Stimulated activated CD4-positive, alpha-beta T cell treated with anti-CD3 and anti-CD28 coated beads, Interleukin-2, amount 100 ng/mL, for 24 hours (primary cell): ENCODE measurements at places on chromosomes 3 and 15.

- no peak for DNase-seq
These were observed 76.0 kb upstream of the HACD2 start for GRCh38 chr3:123660900-123661299.

GRCh38 chr3:69828817-69829216, 89.6 kb downstream of the MITF start:
- no peak for DNase-seq

GRCh38 chr15:80123034-80123433, 29.8 kb upstream of the FAH start:
- DNase-seq: no peak

DNA sequence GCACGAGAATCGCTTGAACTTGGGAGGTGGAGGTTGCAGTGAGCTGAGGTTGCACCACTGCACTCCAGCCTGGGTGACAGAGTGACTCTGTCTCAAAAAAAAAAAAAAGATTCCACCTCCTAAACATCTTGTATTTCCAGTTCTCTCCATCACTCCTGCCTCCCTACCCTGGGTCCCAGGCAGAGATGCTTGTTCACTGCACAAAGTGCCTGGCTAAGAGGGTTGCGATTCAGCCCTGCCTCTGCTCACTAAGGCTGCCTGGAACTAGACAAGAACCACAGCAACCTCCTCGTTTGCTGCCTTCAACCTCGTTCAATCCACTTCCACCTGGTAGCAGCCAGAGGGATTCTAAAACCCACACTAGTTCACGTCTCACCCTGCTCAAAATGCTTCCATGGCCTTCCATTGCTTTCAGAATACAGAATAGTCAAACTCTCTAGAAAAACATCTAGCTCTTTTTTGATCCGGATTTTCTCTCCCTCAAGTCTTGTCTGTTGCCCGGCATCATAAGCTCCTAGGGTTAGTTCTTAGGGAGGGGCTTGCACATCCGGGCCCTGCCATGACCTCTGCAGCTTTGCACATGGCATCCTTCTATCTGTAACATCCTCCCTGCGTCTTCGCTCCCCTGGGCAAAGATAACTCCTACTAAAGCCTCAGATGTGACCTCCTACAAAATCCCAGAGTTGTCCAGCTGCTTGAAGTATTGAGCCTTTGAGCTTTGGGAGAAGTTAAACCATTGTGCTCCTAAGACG, 1.0 kb upstream of the MCM2 start:
- DNase-seq: no peak

GRCh38 chr3:187942658-187943241, 197.5 kb upstream of the BCL6 start:
- DNase-seq: no peak

GRCh38 chr3:54337846-54338245, 215.5 kb downstream of the CACNA2D3 start:
- no peak for DNase-seq

GRCh38 chr15:77543159-77543882, 89.4 kb downstream of the LINGO1 start:
- peak; percentile 85 for DNase-seq

- no peak for DNase-seq
These were observed 384.8 kb downstream of the CNTN6 start for GRCh38 chr3:1477669-1478068.

DNA sequence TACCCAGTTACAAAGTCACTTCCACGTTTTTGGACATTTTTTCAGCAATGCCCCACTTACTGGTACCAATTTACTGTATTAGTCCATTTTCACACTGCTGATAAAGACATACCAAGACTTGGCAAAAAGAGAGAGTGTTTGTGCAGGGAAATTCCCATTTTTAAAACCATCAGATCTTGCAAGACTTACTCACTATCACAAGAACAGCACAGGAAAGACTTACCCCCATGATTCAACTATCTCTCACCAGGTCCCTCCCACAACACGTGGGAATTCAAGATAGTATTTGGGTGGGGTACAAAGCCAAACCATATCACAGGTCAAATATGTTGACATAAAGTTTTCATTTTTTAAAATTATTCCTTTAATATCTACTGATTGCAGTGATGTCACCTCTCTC, 16.2 kb upstream of the ABI3BP start:
- DNase-seq: no peak

DNA sequence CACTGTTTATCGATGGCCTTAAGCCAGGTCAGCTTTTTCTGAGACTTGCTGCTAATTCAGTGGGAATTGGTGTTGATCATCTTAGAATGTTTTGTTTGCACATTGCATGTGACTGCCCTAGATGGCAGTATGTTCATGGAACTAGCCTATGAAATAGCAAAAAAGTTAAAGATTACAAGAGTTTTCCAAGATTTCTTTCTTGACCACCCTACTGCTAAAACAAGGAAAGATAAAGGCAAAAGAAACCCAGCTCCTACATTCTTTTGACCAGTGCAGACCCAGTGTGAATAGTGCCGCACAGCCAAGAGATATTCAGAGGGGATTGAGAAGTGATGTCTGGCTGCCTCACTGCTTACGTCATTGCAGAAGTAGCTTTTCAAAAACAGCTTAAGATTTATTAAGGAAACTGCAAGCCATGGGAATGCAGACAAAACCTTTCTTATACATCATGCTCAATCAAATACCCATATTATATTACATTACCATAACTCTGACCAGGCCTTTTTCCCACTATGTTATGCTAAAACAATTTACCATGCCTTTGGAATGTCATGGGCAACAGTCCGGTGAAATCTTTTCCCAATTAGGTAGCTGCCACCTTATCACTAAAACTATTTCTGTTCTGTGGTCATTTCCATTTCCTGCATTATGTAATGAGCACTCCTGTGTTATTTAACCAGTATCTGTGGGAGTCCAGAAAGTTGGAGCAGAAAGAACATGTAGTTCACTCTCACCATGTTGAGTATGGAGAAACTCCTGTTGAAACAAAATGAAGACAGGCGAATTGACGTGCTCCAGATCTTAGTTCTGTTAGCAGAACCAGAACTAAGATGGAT, 6.0 kb downstream of the PHLDB2 start:
- DNase-seq: no peak

- no peak for DNase-seq
These were observed 49.4 kb upstream of the UBE2E1 start for GRCh38 chr3:23756206-23756840.

DNA sequence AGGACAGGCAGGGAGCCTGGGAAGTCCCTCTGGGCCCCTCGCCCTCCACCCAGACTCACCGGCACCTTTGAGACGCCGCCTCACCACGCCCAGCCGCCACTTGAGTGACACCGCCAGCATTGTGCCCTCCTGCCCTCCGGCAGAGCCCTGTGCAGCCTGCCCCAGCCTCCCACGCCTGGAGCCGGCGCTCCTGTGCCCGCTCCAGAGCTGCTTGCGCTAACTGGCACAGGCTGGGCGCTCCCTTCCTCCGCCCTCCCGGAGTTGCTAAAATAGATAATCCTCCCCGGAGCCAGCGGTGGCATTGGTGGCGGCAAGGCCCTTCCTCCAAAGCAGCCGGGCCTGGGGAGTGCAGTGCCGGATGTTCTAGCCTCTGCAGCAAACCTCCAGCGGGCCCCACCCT, 15.7 kb upstream of the GRIP2 start:
- peak; percentile 11 for DNase-seq

- no peak for DNase-seq
These were observed 557.6 kb downstream of the MAGI1 start for GRCh38 chr3:65481085-65481484.

DNA sequence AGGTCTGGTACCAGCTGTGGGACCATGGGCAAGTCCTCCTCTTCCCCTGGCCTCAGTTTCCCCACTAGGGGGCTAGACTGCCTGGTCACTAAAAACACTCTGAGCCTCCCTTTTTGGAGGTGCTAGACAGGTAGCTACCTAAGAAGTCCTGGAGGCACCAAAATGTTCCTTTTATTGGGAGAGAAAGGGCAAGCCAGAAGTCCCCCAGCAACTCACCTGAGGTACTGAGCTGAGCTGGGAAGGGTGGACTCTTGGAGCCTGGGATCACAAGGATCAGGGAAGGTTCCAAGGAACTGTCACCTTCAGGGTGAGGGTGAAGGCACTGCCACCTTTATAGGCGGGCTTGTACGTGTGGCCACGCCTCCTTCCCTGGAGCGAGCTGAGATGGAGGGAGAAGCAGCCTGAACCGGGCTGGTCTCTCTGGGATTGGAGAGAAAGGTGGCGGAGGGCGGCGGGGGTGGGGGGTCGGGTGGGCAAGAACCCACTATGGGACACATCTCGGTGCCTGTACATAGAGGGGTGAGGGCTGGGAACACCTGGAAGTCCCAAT, at the start of gene CYP1A1:
Gene CYP1A1 (minus strand): TSS at position 304 of the 550 bp plus-strand sequence. CDS start 2,431 bp downstream, outside the sequence.
- DNase-seq: peak; percentile 45

GRCh38 chr3:122366379-122366749, 16.7 kb downstream of the MIX23 start:
- DNase-seq: no peak

DNA sequence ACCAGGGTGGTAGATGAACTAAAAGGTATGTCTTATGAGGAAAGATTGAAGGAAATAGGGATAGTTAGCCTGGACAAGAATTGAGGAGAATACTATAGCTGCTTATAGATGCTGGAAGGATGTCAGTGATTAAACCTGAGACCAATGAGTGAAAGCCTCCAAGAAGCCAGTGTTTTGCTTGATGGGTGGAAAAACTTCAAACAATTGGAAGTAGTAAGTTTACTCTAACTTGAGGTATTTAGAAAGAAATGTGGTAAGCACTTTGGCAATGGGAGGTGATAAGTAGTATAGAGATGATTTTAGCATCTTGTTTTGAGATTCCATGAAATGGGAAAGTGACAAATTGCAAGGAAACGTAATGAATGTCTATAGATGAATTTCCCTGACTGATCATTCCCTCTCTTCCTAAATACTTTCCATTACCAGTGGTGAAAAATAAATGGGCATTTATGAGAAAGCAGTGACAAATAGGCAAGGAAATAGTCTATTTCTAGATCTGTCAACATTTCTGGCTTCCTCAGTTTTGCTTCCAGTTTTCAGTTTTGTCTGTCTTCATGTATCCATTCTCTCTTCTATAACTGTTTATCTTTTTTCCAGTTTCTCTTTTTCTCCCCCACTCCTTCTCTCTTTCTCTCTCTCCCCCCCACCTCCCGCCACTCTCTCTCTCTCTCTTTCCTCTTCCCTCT, 19.2 kb downstream of the SLC15A2 start:
- DNase-seq: no peak

- DNase-seq: no peak
These were observed 85.5 kb upstream of the FGF12 start for GRCh38 chr3:192812743-192813383.

DNA sequence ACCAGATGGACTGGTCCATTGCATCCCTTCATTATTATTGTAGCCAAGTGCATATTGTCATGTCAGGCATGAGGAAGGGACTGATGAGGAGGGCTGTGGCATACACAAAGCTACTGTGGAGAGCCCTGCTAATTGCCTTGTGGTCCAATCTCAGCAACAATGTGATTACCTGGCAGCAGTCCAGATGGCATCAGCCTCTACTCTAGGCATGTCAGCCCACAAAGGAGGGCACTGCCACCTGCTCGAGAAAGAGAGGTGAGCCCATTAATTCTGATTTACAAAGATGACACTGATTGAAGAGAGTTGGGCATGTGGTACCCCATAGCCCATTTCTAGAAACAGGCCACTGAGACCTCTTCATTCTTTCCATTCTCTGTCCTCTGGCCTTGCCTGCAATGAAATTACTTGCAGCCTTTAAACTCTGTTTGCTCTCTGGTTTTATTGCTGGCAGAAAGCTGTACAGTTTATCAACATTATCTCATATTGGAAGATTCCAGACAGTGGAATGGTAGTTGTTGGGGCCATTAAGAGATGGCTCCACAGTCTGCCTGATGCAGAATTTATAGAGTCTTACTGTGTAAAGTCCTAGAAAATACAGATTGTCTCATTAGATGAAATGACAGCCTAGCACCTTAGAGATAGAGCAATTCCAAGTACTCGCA, 307.7 kb downstream of the ARPP21 start:
- no peak for DNase-seq

GRCh38 chr3:138135146-138135832, 3.1 kb upstream of the A4GNT start:
- no peak for DNase-seq

GRCh38 chr3:171049861-171050444, 23.4 kb upstream of the SLC2A2 start:
- DNase-seq: peak; percentile 44

GRCh38 chr3:15754047-15754446, 43.7 kb downstream of the ANKRD28 start:
- DNase-seq: no peak

GRCh38 chr3:15823092-15823491, 25.3 kb upstream of the ANKRD28 start:
- DNase-seq: no peak

DNA sequence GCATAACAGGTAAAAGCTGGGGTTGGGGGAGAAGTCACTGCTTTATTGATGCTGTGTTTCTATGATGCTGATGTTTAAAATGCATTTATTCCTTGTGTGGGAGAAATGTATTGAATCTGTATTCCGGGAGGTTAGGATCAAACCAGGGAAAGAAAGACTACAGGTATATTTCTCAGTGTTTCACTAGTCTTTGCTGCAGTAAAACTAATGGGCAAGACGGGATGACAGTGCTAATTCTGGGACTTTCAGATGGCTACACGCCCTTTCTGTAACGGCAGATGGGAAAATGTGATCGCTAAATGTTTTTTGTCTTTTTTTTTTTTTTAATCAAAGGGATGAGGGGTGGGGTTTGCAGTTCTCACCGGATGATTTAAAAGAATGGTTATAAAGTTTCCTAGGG, 393 bp downstream of the CNTN6 start:
- DNase-seq: no peak

DNA sequence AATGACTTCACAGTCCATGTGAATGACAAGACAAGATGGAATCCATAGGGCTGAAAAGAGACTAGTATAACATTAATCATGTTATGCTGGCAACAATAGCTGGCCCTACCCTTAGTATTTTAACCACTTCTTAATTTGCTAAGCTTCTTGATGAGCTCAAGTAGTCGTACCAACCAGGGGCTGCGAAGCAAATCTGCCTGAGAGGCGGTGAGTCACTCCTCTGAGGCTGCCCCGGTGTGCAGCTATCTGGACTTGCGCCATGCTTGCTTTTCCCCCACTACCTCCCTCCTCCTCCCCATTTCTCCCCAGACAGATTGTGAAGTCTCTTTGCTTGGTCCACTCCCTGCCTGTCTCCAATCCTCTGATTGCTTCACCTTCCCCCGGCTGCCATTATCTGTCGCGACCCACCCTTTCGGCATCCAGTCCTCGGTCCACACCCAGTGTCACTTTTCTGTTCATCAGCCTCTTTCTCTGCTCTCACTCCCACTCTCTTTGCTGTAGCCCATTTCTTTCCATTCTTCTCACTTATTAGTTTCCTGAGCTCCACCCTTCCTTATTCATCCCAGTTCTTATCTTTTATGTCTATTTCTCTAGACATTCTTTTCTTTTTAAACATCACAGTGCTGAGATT, 42.7 kb downstream of the DUT start:
- no peak for DNase-seq
